ENCODE measurements at places on chromosomes 2 and 18.
A peak's percentile ranks its signal among the peaks of the same experiment; 100 is the strongest.

GRCh38 chr2:118593257-118593656, 254.2 kb downstream of the EN1 start:
- DNase-seq: no peak

DNA sequence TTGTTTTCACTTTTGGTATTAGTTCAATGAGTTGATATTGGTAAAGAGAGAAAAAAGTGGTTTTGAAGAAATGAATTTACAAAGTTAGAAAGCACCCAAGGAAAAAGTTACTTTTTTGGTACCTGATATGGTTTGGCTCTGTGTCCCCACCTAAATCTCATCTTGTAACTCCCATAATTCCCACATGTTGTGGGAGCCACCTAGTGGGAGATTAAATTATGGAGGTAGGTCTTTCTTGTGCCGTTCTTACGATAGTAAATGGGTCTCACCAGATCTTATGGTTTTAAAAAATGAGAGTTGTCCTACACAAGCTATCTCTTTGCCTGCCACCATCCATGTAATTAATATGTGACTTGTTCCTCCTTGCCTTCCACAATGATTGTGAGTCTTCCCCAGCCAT, 965.6 kb upstream of the NRXN1 start:
- no peak for DNase-seq

- DNase-seq: peak; percentile 30
These were observed 79.0 kb downstream of the HDAC4 start for GRCh38 chr2:239321596-239322415.

DNA sequence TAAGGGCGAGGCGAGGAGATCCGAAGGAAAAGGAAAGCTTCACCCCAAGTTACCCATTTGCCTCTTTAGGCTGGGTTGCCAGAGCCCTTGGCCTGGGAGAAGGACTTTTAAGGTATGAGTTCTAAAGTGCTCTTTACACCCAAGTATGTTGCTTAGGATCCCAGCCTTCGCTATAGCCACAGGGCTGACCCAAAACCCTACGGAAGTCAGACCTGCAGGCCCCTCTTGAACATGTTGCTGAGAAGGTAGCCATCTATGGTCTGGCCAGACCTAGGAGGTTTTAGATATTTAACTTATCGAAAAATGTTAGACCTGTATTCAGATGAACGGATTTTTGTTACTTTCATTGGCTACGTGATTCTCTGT, 95.4 kb downstream of the PMS1 start:
- no peak for DNase-seq

GRCh38 chr18:58536202-58536516, 92.7 kb downstream of the ALPK2 start:
- no peak for DNase-seq

DNA sequence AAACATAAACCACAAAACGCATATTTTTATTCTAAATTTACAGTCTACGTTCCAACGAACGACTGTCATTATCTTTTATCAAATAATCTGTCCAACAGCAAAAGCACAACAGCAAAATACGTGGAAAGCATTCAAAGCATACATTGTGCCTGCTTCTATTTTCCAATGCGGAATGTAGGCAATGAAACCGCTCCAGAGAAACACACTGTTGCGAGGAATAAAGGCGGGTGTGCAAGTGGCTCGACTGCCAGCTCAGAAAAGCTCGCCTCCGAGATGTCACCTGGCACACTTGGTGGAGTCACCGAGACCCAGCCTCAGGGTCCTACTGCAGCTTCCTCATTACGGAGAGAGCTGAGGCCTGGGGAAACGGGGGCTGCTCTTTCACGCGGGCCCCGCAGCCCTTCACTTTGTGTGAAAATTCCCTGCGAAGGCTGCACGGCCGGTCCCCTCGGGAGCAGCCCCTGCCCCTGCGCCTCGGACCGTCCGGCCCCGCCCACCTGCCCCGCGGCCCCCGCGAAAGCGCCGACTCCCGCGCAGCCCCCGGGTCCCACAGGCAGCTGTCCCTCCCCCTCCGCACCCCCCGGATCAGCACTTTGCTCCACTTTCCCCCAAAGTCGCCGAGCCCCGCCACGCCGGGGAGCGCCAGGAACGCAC, 752 bp downstream of the MGAT4A start:
- DNase-seq: peak; percentile 49

- no peak for DNase-seq
These were observed 87.9 kb upstream of the ITGA6 start for GRCh38 chr2:172339371-172340010.

DNA sequence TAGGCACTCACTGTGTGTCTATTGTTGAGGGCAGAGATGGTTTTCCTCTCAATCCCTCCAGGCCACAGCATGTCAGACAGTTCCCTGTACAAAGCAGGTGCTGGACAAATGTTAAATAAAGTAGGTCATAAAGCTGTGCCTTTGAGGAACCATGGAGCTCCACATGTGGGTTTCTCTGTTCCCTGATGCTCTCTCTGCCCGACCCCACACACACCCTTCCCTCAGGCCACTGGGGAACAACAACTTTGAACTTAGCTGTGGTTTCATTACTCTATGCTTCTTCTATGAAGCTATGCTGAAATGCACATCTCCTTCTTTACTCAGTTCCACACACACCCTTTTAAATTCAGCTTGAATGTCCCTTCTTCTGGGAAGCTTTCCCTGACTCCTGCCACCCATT, 415.3 kb downstream of the HRH4 start:
- no peak for DNase-seq

DNA sequence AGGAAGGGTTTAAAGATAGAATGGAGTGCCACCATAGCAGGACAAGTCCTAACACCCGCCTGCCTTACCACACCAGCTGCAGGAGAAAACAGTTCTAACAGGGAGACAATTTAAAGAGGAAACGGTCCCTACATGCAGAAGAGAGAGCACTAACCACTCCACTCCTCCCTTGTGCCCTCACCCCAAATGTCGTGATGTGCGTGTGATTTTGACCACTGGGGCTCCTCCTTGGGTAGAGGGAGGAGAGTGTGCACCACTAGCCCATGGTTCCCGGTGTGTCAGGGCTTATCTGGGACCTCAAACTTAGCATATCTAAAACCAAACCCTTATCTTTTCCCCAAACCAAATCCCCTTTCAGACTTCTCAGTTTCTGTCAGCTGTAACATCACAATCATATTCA, 105.5 kb upstream of the CCDC68 start:
- DNase-seq: no peak

- no peak for DNase-seq
These were observed 1133.6 kb upstream of the ZEB2 start for GRCh38 chr2:145653553-145653952.

GRCh38 chr2:3266925-3267867, 110.4 kb downstream of the EIPR1 start:
- DNase-seq: no peak

GRCh38 chr18:71437511-71437910, 1106.6 kb downstream of the CBLN2 start:
- no peak for DNase-seq

DNA sequence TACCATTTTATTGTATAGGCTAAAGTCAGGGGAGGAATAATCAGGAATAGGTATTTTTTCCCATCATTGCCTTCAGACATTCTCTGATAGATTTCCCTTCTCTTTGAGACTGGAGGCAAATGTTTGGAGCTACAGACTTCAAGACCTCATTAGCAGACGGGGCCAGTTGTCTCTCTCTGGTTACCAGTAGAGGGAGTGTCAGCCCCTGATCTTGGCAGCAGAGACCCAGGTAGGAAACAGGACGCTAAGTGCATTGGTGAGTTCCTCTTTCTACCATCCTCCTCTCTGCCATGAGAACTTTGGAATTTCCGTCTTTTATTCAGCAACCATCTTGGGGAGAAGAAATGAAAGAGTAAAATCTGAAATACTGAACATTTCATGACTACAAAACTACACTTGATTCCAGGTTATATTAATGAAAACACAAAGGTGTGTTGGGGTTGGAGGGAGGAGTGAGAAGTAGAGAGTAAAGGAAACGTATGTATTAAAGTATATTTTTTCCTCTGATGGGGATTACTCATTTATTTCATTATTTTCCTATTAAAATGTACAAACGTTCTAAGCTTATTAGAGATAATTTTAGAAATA, 186.2 kb upstream of the GCFC2 start:
- DNase-seq: no peak

- no peak for DNase-seq
These were observed 321.9 kb upstream of the GALNT5 start for GRCh38 chr2:156935616-156936015.

- DNase-seq: no peak
These were observed 262.2 kb upstream of the ZNF521 start for GRCh38 chr18:25614168-25614567.

DNA sequence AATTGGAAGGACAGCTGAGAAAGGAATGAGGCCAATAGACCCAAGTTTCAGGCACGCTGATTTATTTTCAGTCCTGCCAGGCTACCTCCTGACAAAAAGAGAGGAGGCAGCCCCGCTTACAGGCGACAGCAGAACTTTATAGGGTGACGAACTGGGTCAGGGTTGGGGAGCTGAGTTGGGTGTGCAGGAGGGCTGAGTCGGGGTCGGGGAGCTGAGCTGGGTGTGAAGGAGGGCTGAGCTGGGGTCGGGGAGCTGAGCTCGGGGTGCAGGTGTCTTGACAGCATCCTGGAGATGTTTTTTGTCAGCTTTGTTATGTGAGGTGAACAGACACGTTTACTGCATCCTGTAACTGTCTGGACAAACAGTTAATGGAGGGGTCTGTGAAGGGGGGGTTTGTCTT, 342.2 kb downstream of the ADCYAP1 start:
- DNase-seq: no peak

DNA sequence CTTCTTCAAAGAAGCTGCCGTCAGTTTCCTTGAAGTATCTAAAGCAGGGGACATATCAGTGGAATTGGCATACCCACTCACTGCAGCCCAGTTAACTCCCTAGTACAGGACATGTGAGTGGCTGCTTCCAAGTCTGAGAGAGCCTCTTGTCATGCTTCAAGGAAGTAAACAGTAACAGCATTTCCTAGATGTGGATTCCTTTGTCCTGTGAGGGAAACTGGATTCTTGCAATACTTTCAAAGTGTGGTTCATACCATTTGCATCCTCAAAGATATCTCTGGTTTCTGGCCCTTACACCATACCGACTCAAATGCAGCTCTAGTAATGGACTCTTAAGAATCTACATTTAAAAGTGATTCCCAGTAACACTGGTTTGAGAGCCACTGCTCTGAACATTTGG, 87.2 kb downstream of the ESCO1 start:
- DNase-seq: no peak

DNA sequence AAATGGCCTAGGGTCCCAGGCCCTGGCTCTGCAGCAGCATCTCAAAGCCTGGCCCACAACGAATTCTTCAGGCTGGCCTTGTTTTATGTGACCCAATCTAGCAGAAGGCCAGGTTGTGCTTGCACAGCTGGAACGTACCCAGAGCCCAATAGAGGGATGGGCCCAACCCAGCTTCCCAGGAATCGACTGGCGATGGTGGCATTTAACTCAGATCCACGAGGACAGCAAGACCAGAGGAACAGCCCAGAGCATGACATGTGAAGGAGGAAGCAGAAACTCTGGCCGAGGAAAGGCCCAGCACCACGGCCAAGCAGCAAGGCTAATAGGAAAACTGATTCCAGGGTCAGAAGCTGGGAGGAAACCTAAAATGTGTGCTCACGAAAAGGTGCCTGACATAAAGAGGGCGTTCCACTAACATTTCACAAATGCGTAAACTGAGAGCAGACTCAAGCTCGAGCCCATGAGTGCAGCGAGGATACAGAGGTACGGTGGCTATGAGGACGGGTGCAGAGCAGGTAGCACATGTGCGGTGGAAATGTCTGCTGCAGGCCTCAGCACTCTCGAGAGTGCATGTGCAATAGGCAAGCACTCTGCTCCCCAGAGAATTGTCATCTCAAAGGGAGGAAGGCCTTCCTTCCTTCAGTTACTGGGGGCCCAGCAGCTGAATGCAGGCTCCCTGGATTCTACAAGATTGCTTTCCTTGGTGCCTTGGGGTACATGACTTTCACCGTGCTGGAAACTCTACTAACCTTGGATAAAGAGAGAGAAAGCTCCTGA, 156.9 kb upstream of the GLI2 start:
- DNase-seq: no peak

GRCh38 chr2:29014811-29015421, 33.8 kb downstream of the TOGARAM2 start:
- DNase-seq: peak; percentile 85

- DNase-seq: no peak
These were observed 149.4 kb upstream of the DNMT3A start for GRCh38 chr2:25491003-25491696.

GRCh38 chr2:165827921-165828276, 33.9 kb upstream of the GALNT3 start:
- no peak for DNase-seq

DNA sequence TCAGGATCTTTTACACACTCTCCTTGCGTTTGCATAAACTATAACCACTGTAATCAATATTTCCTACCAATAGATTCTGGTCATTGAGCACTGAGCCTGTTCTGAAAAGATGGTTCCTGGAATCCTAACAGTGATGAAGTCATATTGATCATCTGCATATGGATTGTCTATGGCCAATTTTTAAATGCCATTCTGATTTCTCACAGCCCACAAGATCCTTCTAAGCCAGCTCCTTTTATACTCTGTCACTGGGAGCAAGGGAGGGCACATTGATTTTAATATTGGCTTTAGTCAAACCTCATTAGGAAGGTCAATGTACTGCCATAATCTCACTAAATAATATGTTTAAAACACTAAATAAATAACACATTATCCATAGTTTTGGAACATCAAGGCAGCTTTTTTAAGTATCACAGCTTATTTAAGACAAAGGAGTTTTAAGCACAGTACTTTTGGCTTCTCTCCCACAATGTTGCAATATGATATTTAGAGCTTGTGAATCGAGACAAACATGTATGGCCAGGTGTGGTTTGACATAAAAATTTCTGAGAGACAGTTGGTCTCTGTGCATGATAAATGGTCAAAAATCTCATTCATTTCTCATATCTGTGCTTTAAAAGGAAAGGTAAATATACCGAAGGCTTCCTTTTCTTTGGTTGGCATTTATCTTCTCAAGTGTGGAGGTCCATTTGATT, 267.3 kb downstream of the MTX2 start:
- DNase-seq: no peak

DNA sequence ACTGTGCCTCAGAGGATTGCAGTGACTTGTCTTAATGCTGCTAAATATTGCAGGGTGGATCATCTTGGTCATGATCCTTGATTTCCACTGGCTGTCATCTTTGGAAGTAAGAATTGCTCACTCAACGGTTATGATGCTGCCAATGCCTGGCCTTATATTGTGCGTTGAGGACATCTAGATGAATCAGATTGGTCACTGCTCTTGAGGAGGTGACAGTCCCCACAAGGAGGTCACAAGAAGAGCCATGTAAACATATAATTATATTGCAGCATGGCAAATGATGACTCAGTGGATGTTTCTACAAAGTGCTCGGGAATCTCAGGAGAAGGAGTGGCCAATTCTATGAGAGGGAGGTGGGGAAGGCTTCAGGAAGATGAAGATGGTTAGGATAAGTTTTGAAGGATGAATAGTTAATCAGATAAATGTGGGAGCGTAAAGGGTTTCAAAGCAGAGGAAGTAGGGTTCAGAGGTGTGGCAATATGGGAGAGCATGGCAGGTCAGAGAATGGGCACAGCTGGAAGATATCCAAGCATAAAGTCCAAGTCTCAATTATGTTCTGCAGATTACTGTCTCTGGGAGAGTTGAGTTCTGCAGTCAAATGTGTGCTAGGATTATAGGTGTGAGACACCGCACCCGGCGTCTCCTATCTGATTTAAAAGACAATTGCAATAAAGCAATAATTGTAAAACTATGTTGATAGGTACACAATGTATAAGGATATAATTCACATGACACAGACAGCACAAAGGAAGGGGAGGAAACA, 21.3 kb upstream of the TMEM131 start:
- DNase-seq: no peak

GRCh38 chr2:197889041-197889440, 84.6 kb downstream of the PLCL1 start:
- no peak for DNase-seq
